ENCODE measurements at places on chromosomes 13 and 19.
A peak's percentile ranks its signal among the peaks of the same experiment; 100 is the strongest.

DNA sequence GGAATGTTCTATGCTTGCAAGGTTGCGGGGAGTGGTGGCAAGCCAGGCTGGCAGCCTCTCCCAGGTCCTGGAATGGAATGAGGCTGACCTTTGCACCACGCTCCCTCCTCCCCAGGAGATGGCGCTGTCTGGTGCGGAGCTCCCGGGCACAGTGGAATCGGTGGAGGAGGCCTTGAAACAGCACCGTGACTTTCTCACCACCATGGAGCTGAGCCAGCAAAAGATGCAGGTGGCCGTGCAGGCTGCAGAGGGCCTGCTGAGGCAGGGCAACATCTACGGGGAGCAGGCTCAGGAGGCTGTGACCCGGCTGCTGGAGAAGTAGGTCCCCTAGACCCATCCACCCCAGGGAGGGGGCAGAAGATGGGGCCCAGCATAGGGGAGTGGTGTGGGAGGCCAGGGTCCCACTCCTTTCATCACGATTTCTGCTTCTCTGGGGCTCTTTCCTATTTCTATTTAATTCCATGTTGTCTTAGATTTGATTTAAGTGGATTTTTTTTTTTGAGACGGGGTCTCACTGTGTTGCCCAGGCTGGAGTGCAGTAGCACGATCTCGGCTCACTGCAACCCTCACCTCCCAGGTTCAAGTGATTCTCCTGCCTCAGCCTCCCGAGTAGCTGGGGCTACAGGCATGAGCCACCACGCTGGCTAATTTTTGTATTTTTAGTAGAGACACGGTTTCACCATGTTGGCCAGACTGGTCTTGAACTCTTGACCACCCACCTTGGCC, 53.2 kb upstream of the SHKBP1 start:
- no peak overlapping the region for H3K4me3 ChIP-seq
- no peak overlapping the region for H3K27ac ChIP-seq
- H3K4me1 ChIP-seq, result no peaks in the 10 kb centered on the region
- no peaks in the 10 kb centered on the region for H3K36me3 ChIP-seq

DNA sequence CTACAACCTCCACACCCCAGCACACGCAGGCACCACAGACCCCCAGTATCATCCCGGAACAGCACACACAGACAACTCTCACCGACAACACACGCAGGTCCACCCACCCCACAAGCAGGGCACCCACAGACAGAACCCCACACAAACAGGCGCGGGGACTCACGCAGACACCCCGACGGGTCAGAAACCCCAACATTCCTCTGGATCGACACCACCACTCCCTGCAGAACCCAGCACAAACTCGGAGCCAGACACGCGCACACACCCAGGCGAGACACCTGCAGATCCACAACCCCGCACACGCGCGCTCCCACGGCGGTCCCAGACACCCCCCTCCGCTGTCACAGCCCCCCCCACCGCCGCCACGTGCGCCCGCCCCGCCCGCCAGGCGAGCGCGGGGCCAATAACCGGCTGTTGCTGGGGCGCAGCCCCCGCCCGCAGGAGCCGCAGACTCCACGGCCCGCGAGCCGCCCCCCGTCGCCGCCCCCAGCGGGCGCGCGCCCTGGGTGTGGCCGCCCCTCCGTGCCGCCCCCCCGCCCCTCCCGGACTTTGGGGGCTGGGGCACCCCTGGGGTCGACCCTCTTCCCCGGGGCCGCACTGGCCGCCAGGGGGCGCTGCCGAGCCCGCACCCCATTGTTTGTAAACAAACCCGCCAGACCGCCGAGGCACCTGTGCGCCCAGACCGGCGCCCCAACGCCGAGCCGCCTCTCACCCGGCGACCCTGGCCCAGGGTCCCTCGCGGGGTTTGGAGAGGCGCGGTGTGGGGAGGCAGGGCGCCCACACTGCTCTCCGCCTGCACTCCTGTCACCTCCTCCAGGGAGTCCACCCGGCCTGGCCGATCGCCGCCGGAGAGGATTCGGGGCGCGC, 712 bp downstream of the BBC3 start:
- H3K4me3 ChIP-seq, result peak overlapping the region; percentile 18
- H3K4me1 ChIP-seq, result peaks cover 26% of the 10 kb centered on the region
- H3K36me3 ChIP-seq, result peaks cover 5% of the 10 kb centered on the region
- DNase-seq, result peak; percentile 81
- no peak overlapping the region for H3K27ac ChIP-seq

GRCh38 chr13:50267917-50268316, 252.7 kb downstream of the KCNRG start:
- no peaks in the 10 kb centered on the region for H3K36me3 ChIP-seq
- H3K4me1 ChIP-seq, result peaks cover 1% of the 10 kb centered on the region
- H3K27me3 ChIP-seq, result peaks cover 68% of the 10 kb centered on the region
- no peak overlapping the region for H3K4me3 ChIP-seq
- no peak overlapping the region for H3K27ac ChIP-seq

- peaks cover 49% of the 10 kb centered on the region for H3K27me3 ChIP-seq
- DNase-seq, result no peak
- no peak overlapping the region for H3K4me3 ChIP-seq
- no peaks in the 10 kb centered on the region for H3K36me3 ChIP-seq
- no peak overlapping the region for H3K27ac ChIP-seq
Measured at GRCh38 chr19:2303211-2303798, 4.6 kb downstream of the LINGO3 start.

GRCh38 chr13:29486551-29486950, 108.9 kb downstream of the SLC7A1 start:
- no peaks in the 10 kb centered on the region for H3K27me3 ChIP-seq
- H3K4me1 ChIP-seq, result no peaks in the 10 kb centered on the region
- H3K4me3 ChIP-seq, result no peak overlapping the region
- no peak for DNase-seq
- no peaks in the 10 kb centered on the region for H3K36me3 ChIP-seq
- H3K27ac ChIP-seq, result no peak overlapping the region

DNA sequence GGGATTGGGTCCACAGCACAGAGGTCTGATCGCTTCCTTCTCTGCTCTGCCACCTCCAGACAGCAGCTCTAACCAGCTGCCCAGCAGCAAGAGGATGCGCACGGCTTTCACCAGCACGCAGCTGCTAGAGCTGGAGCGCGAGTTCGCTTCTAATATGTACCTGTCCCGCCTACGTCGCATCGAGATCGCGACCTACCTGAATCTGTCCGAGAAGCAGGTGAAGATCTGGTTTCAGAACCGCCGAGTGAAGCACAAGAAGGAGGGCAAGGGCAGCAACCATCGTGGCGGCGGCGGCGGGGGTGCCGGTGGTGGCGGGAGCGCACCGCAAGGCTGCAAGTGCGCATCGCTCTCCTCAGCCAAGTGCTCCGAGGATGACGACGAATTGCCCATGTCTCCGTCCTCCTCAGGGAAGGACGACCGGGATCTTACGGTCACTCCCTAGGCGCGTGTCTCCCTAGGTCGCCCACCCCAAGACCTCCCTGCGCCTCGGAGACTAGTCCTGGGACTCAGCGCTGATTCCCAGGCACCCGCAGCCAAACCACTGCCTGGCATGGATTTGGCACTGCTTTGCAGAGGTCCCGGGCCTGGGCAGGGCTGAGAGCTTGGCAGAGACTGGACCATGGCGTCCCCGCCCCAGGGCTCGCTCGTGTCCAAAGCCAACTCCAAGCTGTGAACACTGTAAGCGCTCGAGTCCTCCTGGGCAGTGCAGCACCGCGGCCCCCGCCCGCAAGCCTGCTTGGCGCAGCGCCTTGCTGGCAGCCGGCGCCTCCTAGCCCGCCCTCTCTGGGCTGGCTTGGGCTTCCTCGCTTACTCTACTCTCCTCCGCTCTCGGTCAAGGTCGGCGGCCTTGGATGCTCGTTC, 1.5 kb downstream of the GSX1 start:
- peaks cover 88% of the 10 kb centered on the region for H3K27me3 ChIP-seq
- H3K36me3 ChIP-seq, result no peaks in the 10 kb centered on the region
- H3K4me3 ChIP-seq, result no peak overlapping the region
- no peak for DNase-seq
- peaks cover 17% of the 10 kb centered on the region for H3K4me1 ChIP-seq

GRCh38 chr13:111216166-111216960, 101.3 kb downstream of the ARHGEF7 start:
- no peak for DNase-seq
- peaks cover 10% of the 10 kb centered on the region for H3K36me3 ChIP-seq
- peak overlapping the region; percentile 32 for H3K27ac ChIP-seq
- no peaks in the 10 kb centered on the region for H3K27me3 ChIP-seq
- H3K4me3 ChIP-seq, result no peak overlapping the region

GRCh38 chr13:63209330-63210017, 1793.8 kb upstream of the PCDH20 start:
- H3K36me3 ChIP-seq, result no peaks in the 10 kb centered on the region
- no peak overlapping the region for H3K4me3 ChIP-seq
- H3K4me1 ChIP-seq, result no peaks in the 10 kb centered on the region
- H3K27ac ChIP-seq, result no peak overlapping the region

DNA sequence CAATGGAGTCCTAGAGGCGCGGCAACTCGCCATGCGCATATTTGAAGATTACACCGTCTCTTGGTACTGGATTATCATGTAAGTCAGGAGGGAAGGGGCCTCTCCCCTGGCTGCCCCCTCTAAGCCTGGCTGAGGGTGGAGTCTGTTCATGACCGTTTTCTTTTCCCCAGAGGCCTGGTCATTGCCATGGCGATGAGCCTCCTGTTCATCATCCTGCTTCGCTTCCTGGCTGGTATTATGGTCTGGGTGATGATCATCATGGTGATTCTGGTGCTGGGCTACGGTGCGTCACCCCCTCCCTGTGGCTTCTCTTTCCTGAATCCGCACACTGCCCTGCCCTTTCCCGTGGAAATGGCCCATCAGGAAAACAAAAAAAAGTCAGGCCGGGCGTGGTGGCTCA, 6.5 kb downstream of the SLC44A2 start:
- peaks cover 59% of the 10 kb centered on the region for H3K36me3 ChIP-seq
- DNase-seq, result no peak
- H3K27ac ChIP-seq, result no peak overlapping the region

DNA sequence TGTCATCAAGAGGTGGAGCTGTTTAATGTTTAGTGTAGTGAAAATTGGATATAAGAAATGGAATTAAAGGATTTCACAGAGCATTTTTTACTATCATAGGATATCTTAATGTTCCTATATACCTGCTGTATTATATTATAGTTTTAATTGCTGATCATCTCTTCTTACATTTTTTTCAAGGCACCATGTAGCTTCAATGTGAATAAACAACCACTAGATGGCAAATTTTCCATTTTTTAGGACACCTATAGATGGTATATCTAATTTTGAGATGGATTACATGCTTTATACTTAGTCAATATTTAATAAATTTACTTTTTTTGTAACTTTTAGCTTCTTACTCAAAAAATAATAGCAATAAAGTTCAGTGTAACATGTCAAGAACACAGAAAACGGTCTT, 9.0 kb upstream of the ATXN8OS start:
- H3K4me1 ChIP-seq, result no peaks in the 10 kb centered on the region
- no peak overlapping the region for H3K4me3 ChIP-seq
- H3K27me3 ChIP-seq, result no peaks in the 10 kb centered on the region
- no peak overlapping the region for H3K27ac ChIP-seq
- no peaks in the 10 kb centered on the region for H3K36me3 ChIP-seq

DNA sequence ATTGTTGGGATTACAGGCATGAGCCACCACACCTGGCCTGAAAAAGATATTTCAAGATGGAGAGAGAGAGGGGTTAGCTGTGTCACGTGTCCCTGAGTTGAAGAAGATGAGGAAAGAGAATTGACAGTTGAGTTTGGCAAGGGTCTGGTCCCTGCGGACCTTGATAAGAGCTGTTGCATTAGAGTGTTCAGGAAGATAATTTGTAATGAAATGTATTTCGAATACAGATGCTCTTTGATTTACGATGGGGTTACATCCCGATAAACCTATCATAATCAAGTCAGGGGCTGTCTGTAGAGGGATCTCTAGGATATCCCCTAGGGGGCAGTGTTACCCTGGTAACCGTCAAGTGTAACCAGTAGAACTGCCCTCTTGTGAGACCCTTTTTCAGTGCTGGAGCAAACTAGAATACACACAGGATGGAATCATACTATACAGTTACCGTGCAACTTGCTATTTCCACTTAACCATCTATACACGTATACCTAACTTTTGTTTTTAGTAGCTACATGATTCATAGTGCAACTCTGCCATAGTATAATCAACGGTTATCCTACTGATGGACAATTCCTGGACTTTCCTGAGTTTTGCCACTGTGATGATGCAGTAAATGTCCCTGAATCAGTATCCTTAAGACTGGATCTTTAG, 1.5 kb upstream of the ELOF1 start:
- H3K36me3 ChIP-seq, result peaks cover 8% of the 10 kb centered on the region
- no peaks in the 10 kb centered on the region for H3K27me3 ChIP-seq
- peak; percentile 71 for DNase-seq
- H3K27ac ChIP-seq, result peak overlapping the region; percentile 84

DNA sequence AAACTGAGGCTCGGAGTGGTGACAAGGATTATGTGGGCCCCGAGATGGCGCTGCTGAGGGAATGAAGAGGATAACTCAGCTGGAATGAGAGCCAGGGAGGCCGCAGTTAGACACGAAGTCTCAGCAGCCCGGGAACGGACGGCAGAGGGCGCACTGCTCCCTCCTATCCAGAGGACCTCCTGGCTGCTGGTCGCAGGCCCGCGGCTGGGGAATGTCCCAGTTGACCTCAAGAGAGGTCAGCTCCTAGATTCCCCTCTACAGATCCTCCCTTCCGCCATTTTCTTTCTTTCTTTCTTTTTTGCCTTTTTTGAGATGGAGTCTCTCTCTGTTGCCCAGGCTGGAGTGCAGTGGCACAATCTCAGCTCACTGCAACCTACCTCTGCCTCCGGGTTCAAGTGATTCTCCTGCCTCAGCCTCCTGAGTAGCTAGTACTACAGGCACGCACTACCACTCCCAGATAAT, 24.1 kb upstream of the ASPDH start:
- no peaks in the 10 kb centered on the region for H3K36me3 ChIP-seq
- no peaks in the 10 kb centered on the region for H3K27me3 ChIP-seq
- no peaks in the 10 kb centered on the region for H3K4me1 ChIP-seq
- no peak overlapping the region for H3K27ac ChIP-seq
- no peak overlapping the region for H3K4me3 ChIP-seq
- DNase-seq, result peak; percentile 56

DNA sequence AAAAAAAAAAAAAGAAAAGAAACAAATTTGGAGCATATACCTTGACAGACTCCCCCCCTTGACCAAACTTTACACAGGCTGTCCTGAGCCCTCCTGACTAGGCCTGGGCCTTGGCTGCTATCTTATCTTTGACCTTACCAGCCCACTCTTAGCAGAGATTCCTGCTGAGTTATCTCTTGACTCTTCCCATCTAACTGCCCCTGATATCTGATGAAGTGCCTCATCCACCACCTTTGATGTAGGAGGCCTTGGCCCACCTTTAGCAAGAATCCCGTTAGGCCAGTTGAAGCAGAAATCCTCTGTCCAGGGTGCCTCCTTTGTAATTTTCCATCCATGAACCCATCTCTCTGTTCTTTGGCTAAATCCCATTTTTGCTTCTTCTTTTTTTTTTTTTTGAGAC, 43.6 kb downstream of the NLRP12 start:
- no peaks in the 10 kb centered on the region for H3K4me1 ChIP-seq
- no peak for DNase-seq
- no peaks in the 10 kb centered on the region for H3K36me3 ChIP-seq
- no peaks in the 10 kb centered on the region for H3K27me3 ChIP-seq

All from T-helper 2 cell treated with Interferon-gamma antibody and Interleukin-4, amounts not matched to agents 5 μg/mL and 100 μg/mL, for 36 hours (primary cell).